ENCODE measurements at places on chromosomes 4 and X.
A peak's percentile ranks its signal among the peaks of the same experiment; 100 is the strongest.

DNA sequence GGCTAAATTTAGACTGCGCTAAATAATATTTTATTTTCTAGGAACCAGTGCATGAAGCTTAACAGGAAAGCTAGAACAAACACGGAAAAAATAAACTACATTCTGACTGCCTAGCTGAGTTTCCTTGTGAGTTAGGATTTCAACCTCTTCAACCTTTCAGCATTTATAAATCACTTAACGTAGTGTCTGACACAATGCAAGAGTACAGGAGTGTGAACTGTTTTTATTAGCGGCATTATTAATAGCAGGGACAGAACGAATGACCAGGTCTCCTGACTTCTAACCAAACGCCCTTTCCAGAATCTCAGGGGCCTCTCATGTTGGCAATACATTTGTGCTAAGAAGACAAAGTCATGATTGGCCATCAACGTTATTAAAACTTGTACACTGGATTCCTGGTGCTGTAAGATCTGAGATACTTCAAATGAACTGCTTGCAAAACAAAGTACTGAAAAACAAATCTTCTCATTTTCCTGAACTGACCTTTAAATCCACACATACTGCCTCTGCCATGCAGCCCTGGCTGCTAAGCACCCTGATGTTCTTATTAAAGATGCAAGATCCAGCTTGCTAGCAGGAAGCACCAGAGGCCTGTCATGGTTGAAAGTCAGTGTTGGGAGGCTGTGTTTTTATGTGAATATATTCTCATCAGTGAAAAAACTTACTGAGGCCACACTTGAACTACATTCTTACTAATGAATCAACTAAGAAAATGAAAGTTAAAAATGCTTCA lies 380.4 kb upstream of the CPEB2 start:
- H3K4me1 ChIP-seq: no peaks in the 10 kb centered on the region
- DNase-seq: no peak
- no peaks in the 10 kb centered on the region for H3K36me3 ChIP-seq
- no peak overlapping the region for H3K27ac ChIP-seq
- H3K27me3 ChIP-seq: no peaks in the 10 kb centered on the region

GRCh38 chrX:118218940-118219339 lies 102.3 kb upstream of the KLHL13 start:
- no peak overlapping the region for H3K4me3 ChIP-seq
- DNase-seq: no peak
- no peak overlapping the region for H3K27ac ChIP-seq

DNA sequence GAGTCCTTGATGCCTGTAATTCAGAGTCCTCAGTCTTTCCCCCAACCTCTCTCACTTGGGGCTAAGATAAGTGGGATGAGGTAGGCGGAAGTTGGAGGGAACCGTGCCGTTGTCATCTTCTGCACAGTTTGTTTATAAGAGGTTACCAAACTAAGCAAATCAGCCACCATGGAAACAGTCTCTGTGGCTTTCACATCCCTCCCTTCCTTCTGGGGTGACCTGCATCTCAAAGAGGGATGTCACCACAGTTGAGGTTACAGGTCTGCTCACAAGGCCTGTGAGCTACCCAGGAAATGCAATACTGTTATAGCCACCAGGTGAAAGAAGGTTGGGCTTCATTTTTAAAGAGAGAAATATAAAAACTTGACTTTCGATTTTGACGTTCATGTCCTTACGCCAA lies 26.3 kb downstream of the RTL5 start:
- no peak for DNase-seq
- no peaks in the 10 kb centered on the region for H3K4me1 ChIP-seq
- no peaks in the 10 kb centered on the region for H3K36me3 ChIP-seq
- H3K27me3 ChIP-seq: peaks cover 5% of the 10 kb centered on the region
- no peak overlapping the region for H3K4me3 ChIP-seq

DNA sequence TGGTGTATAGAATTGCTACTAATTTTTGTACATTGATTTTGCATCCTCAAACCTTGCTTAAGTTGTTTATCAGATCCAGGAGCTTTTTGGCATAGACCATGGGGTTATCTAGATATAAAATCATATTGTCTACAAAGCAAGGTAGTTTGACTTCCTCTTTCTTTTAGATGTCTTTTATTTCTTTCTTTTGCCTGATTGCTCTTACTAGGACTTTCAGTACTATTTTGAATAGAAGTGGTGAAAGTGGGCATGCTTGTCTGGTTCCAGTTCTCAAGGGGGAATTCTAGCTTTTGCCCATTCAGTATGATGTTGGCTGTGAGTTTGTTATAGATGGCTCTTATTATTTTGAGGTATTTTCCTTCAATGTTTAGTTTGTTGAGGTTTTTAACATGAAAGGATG lies 187.9 kb upstream of the LCORL start:
- DNase-seq: no peak
- H3K4me3 ChIP-seq: no peak overlapping the region
- H3K36me3 ChIP-seq: no peaks in the 10 kb centered on the region
- no peaks in the 10 kb centered on the region for H3K27me3 ChIP-seq

- H3K36me3 ChIP-seq: no peaks in the 10 kb centered on the region
- DNase-seq: no peak
- H3K4me1 ChIP-seq: no peaks in the 10 kb centered on the region
- no peak overlapping the region for H3K27ac ChIP-seq
- no peaks in the 10 kb centered on the region for H3K27me3 ChIP-seq
- no peak overlapping the region for H3K4me3 ChIP-seq
Observed at GRCh38 chr4:126144543-126145237, 829.9 kb downstream of the FAT4 start.

- no peaks in the 10 kb centered on the region for H3K36me3 ChIP-seq
- H3K4me1 ChIP-seq: no peaks in the 10 kb centered on the region
- DNase-seq: no peak
- H3K4me3 ChIP-seq: no peak overlapping the region
Observed at GRCh38 chr4:138609943-138610350, 367.8 kb upstream of the SLC7A11 start.

GRCh38 chrX:119682019-119682989 lies 10.7 kb downstream of the SEPTIN6 start:
- DNase-seq: peak; percentile 74
- peak overlapping the region; percentile 99 for H3K27ac ChIP-seq
- H3K36me3 ChIP-seq: peaks cover 19% of the 10 kb centered on the region
- H3K4me3 ChIP-seq: no peak overlapping the region
- peaks cover 97% of the 10 kb centered on the region for H3K4me1 ChIP-seq
- H3K27me3 ChIP-seq: no peaks in the 10 kb centered on the region

DNA sequence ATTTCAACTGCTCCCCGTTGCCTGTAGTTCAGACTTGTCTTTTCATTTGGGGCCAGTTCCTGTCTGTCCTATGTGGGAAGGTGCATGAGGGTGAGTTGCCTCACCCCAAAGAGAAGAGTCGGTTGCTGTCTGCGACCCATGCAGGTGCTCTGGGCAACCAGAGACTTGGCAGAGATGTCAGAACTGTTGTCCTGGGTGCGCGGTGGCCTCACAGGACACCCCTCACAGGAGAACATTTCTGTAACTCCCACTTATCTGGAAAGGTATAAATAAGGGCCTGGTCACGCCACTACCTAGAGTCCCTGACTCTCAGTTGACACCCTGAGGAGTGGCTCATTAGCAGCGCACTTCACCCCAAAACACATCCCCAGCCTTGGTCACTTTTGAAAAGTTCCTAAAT lies 9.7 kb upstream of the NAT8L start:
- no peak for DNase-seq
- no peak overlapping the region for H3K27ac ChIP-seq
- H3K27me3 ChIP-seq: no peaks in the 10 kb centered on the region
- no peaks in the 10 kb centered on the region for H3K36me3 ChIP-seq
- no peaks in the 10 kb centered on the region for H3K4me1 ChIP-seq
- H3K4me3 ChIP-seq: no peak overlapping the region

DNA sequence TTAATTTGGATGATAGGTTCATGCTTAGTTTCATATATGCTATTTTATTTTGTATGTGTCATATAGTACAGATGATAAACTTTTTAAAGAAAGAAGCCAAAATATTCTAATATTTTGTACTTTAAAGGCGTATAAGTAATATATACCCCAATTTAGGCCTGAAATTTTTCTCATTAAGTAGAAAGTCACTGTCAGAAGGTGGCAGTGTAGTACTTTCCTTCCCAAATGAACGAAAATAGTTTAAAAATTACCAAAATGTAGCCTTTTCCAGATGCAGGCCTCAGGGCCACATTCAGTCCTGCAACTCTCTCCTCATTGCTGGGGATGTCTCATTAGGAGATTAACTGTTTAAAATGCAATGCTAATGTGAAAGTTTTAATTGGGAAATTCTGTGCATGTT lies 1263.6 kb downstream of the C4orf33 start:
- H3K4me1 ChIP-seq: no peaks in the 10 kb centered on the region
- H3K4me3 ChIP-seq: no peak overlapping the region
- H3K27me3 ChIP-seq: no peaks in the 10 kb centered on the region
- DNase-seq: no peak
- no peaks in the 10 kb centered on the region for H3K36me3 ChIP-seq

- H3K27ac ChIP-seq: peak overlapping the region; percentile 97
- no peaks in the 10 kb centered on the region for H3K27me3 ChIP-seq
- peak; percentile 90 for DNase-seq
- peaks cover 32% of the 10 kb centered on the region for H3K4me1 ChIP-seq
Observed at GRCh38 chrX:24024819-24025740, 1.9 kb downstream of the KLHL15 start.

DNA sequence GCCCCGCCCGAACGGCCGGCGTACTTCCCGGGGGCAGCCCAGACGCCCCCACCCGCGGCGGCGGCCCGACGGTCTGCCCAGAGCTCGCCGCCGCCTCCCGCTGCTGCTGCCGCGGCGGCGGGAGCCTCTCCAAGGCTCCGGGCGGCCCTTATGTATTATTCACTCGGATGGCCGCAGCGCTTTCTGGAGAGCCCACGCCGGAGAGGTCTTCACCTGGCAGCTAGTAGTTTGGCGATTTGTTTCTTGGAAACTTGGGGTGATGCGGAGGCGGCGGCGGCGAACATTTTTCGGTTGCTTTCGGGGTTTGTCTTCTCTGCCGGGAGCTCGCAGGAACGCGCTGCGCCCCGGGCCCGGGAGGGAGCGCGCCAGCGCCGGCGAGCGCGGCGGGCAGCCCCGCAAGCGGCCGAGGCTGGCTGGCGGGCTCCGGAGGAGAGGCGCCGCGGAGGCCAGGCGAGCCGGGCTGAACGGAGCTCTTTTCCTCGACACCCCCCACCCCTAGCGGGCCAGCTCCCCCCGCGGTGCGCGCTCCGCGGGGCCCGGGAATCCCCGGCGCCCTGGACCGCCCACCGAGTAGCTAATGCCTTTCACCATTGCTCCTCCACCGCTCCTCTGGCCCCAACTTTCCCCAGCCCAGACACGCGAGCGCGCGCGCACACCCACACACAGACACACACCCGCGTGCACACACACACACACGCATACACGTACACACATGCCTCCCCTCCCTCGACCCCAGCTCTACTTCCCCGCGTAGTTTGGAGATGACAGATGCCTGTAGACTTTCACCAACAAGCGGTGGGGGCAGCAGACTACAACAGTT lies 113.5 kb downstream of the DHX15 start:
- H3K4me1 ChIP-seq: peaks cover 11% of the 10 kb centered on the region
- DNase-seq: no peak
- no peak overlapping the region for H3K4me3 ChIP-seq
- H3K27me3 ChIP-seq: no peaks in the 10 kb centered on the region
- no peaks in the 10 kb centered on the region for H3K36me3 ChIP-seq

DNA sequence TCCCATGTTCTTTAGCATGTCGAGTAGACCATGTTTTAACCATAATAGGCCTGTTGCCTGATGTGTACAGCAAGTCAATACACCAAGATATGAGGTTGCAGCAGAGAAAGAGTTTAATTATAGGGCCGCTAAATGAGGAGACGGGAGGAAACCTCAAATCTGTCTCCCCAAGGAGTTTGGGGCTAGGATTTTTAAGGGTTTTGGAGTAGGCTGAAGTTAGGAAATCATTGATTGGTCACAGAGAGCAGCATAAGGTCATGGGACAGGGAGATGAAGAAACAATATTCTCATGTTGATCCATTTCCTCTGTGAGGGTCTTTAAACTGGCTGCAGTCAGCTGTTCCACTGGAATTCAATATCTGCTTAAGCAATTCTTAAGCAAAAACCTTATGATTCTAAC lies 160.2 kb upstream of the GALNT7 start:
- H3K36me3 ChIP-seq: no peaks in the 10 kb centered on the region
- H3K4me1 ChIP-seq: no peaks in the 10 kb centered on the region
- no peak overlapping the region for H3K27ac ChIP-seq
- no peak for DNase-seq
- no peak overlapping the region for H3K4me3 ChIP-seq

DNA sequence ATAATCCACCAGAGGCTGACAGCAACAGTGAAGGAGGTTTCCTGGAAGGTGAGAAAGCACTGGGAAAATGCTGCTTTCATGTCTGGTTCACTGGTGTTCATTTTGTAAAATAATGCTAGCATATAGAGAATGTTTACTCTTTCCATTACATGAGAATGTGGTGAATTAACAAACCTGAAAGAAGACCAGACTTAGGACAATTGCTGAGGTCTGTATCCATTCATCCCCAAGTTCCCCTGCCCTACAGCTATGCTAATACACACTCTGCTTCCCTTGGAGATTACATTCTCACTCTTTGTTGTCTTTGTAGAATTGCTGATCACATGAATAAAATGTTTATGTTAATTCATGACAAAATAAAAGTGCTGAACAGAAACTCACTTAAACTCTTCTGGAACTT lies 99.5 kb downstream of the ARHGAP6 start:
- H3K27me3 ChIP-seq: no peaks in the 10 kb centered on the region
- H3K4me3 ChIP-seq: no peak overlapping the region
- no peak overlapping the region for H3K27ac ChIP-seq
- no peaks in the 10 kb centered on the region for H3K4me1 ChIP-seq
- H3K36me3 ChIP-seq: no peaks in the 10 kb centered on the region

DNA sequence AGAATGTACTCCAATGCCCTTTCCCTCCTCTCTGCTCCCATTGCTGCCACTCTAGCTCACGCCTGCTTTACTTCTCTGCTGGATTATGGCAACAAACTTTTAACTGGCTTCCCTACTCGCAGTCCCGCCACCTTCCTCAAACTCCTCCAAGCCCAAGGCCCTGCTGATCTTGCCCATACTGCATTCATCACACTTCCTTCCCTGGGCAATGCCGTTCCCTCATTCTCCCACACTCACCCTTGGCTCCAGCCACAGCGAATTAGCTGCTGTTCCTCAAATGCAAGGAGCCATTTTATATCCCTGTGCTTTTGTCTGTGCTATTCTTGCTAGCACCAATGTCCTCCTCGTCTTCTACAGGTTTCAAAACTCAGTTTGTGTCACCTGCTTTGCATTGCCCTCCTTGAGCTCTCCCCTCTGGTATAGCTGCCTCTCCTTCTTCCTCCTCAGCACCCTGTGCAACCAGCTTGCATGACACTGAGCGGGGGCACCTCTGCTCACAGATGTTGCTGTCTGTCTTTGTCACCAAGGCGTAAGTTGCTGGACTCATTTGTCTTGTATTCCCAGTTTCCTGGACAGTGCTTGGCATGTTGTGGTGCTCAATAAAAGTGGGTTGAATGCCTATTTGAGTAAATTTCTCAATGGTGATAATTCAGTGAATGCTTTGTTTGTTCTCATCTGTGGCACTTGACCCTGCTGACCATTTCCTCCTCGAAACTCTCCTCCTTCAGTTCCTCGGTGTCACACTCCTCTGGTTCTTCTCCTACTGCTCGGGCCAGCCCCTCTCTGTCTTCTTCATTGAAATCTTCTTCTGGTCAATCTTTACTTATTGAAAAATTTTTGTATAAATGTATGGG lies 22.4 kb upstream of the MGST2 start:
- DNase-seq: no peak
- no peaks in the 10 kb centered on the region for H3K27me3 ChIP-seq
- H3K27ac ChIP-seq: no peak overlapping the region
- H3K4me3 ChIP-seq: no peak overlapping the region
- no peaks in the 10 kb centered on the region for H3K36me3 ChIP-seq

Data from DND-41 (cell line).